ENCODE measurements at places on chromosomes 6 and 20.

DNA sequence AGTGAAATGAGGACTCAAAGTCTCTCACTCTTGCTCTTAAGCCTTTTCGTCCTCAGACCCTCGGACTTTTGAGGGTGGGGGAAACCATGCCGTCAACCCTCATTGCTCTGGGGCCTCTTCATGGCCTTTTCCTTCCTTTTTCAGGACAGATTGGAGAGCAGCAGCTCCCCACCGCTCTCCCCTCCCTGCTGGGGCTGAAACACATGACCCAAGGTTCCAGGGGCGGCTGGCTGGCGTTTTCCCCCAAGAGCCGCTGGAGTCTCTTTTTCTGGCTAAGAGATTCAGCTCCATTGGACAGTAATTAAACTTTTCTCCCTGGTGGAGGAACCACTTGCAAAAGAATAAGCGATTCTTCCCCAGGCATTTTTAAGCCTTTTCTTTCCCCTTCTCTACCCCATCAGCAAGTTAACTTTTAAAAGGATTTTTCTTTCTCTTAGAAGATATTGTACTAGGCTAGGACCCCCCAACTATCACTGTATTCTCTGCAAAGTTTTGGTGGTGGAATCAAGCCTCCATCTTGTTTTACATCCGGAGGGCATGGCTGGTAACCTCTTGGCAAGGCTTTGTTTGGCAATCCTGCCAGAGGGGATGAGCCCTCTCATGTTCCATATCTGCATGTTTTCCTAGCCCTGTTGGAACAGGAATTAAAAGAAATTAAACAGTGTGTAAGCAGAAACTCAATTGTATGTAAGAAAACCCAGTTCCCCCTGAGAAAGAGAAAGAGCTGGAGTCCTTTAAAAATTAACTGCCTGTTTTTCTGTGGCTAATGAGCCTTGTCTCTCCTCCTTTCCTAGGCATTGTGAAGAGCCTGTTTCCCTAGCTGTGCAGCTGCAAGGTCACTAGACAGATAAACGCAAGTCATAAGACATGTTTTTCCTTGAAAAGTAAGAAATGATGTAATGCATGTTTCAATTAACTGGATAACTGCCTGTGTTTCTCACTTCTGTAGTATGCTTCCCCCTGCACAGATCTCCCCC, 100.8 kb upstream of the GPR6 start:
- H3K27me3 ChIP-seq = peaks cover 7% of the 10 kb centered on the region
- DNase-seq = no peak
- H3K4me3 ChIP-seq = no peak overlapping the region
- no peaks in the 10 kb centered on the region for H3K36me3 ChIP-seq

- H3K27me3 ChIP-seq = no peaks in the 10 kb centered on the region
- no peaks in the 10 kb centered on the region for H3K4me1 ChIP-seq
- no peaks in the 10 kb centered on the region for H3K36me3 ChIP-seq
- no peak overlapping the region for H3K4me3 ChIP-seq
- H3K27ac ChIP-seq = no peak overlapping the region
Measured at GRCh38 chr6:22807261-22807660, 237.9 kb downstream of the HDGFL1 start.

DNA sequence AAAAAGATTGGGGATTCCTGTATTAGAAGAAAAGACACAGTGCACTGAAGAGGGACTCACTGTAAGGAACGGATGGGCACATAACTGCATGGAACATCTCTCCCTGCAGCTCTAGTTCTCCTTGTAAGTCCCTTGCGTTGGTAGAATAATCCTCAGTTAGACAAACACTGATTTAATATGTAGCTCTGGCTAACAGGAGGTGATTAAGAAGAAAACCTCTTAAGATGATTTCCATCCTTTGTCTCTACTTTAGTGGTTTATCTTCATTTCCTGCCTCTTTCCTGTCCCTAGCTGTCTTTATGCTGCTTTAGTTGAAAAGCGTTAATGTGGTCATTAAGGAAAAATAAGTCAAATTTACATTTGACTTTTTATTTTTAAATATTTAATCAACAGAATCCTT, 86.6 kb downstream of the SLC16A10 start:
- no peaks in the 10 kb centered on the region for H3K36me3 ChIP-seq
- H3K4me3 ChIP-seq = no peak overlapping the region
- peaks cover 17% of the 10 kb centered on the region for H3K27me3 ChIP-seq

DNA sequence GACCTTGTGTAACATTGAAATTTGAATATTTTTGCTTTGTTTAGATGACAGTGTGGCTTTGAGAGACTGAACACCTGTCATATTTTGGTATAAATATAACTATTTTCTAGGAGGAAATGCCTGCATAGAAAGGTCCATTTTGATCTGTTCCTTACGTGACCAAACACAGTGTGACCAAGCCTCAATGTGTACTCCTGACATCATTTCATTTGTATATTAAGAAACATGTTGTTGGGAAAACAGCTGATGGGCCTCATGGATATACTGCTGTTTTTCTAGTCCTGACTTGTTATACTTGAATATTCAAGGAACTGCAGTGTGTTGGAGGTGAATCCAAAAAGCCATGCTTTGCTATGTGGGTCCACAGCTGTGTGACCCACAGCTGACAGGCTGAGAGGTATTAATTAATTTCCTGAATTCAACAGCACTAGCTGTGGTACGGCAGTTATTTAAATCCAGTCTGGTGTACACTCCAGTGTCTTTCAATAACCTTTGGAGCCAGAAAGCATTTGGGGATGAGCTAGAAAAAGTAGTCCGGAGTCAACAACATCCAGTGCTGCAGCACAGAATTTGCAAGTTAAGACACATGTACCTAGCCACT, 18.9 kb downstream of the NCOA7 start:
- H3K4me1 ChIP-seq = peaks cover 19% of the 10 kb centered on the region
- H3K27me3 ChIP-seq = no peaks in the 10 kb centered on the region
- H3K27ac ChIP-seq = no peak overlapping the region
- no peak for DNase-seq

GRCh38 chr6:89270951-89271721, 44.0 kb downstream of the GABRR2 start:
- H3K27ac ChIP-seq = no peak overlapping the region
- H3K4me1 ChIP-seq = no peaks in the 10 kb centered on the region
- peaks cover 6% of the 10 kb centered on the region for H3K27me3 ChIP-seq
- no peak overlapping the region for H3K4me3 ChIP-seq
- no peak for DNase-seq

DNA sequence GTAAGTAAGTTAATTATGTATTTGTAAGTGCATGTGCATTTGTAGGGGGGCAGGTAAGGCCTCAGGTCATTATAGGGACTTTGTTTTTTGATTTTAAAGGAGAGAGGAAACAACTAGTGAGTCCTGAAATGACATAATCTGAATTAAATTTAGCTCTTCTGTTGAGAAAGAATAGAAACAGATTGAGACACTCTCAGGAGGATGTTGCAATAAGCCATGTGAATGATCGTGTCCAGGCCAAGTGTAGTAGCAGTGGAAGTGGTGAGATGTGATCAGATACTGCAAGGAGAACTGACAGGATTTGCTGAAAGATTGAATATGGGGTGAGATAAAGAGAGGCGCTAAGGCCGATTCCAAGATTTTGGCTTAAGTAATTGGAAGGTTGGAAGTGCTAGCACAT, 2.6 kb upstream of the CENPW start:
- no peaks in the 10 kb centered on the region for H3K27me3 ChIP-seq
- H3K27ac ChIP-seq = no peak overlapping the region
- no peaks in the 10 kb centered on the region for H3K36me3 ChIP-seq
- no peaks in the 10 kb centered on the region for H3K4me1 ChIP-seq
- no peak overlapping the region for H3K4me3 ChIP-seq

DNA sequence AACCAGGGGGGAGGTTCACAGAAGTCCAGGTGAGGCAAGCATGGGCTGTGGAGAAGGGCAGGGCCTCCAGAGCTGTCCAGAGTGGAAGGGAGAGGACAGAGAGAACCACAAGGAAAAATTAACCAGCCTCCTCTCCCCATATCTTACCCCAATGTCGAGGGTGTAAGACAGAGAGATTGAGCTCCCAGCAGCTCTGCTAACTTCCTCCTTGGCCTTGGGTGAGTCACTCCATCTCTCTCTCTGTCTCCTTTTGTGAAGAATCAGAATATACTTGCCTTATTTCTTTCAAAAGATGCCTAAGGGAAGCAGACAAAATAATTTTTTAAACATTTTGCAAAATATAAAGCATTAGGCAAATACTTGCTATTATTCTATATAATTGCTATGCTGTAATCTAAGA, 58.3 kb upstream of the IYD start:
- no peaks in the 10 kb centered on the region for H3K27me3 ChIP-seq
- H3K36me3 ChIP-seq = no peaks in the 10 kb centered on the region
- H3K4me1 ChIP-seq = no peaks in the 10 kb centered on the region

DNA sequence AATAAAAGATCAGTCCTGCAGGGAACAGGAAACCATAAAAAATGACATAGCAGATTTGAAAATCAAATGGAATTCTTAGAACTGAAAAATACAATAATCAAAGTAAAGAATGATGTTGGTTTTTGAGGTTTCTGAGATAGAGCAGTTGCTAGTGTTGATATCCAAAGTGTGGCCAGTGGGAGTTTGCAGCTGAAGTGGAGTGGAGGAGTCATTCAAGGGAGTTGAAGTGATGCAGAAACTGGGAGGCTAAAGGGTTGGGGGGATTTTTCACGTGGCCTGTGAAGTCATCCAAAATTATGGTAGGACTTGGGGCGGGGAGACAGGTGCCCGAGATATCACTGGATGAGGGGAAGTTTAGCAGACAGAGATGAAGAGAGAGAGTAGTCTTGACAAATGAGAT, 123.6 kb downstream of the CDC5L start:
- no peaks in the 10 kb centered on the region for H3K36me3 ChIP-seq
- DNase-seq = no peak
- peaks cover 54% of the 10 kb centered on the region for H3K27me3 ChIP-seq
- no peak overlapping the region for H3K4me3 ChIP-seq
- no peak overlapping the region for H3K27ac ChIP-seq

DNA sequence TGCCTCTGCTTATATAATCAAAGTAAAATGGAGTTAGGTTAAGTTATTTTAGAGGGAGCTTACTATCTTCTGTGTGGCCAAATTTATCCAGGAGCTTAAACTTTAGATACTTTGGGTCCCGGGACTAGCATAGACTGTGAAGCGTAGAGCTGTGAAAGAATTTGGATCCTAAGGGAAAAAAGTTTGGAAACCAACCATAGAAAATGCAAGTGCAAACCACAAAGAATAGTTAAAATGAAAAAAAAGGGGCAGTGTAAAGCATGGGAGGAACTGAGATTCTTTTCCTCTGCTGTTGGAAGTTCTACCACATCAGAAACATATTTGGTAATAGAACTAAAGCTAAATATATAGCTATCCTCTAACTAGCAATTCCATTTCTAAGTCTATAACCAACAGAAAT, 232.2 kb upstream of the FLRT3 start:
- H3K27me3 ChIP-seq = no peaks in the 10 kb centered on the region
- H3K4me1 ChIP-seq = no peaks in the 10 kb centered on the region
- H3K27ac ChIP-seq = no peak overlapping the region
- no peaks in the 10 kb centered on the region for H3K36me3 ChIP-seq
- no peak overlapping the region for H3K4me3 ChIP-seq

DNA sequence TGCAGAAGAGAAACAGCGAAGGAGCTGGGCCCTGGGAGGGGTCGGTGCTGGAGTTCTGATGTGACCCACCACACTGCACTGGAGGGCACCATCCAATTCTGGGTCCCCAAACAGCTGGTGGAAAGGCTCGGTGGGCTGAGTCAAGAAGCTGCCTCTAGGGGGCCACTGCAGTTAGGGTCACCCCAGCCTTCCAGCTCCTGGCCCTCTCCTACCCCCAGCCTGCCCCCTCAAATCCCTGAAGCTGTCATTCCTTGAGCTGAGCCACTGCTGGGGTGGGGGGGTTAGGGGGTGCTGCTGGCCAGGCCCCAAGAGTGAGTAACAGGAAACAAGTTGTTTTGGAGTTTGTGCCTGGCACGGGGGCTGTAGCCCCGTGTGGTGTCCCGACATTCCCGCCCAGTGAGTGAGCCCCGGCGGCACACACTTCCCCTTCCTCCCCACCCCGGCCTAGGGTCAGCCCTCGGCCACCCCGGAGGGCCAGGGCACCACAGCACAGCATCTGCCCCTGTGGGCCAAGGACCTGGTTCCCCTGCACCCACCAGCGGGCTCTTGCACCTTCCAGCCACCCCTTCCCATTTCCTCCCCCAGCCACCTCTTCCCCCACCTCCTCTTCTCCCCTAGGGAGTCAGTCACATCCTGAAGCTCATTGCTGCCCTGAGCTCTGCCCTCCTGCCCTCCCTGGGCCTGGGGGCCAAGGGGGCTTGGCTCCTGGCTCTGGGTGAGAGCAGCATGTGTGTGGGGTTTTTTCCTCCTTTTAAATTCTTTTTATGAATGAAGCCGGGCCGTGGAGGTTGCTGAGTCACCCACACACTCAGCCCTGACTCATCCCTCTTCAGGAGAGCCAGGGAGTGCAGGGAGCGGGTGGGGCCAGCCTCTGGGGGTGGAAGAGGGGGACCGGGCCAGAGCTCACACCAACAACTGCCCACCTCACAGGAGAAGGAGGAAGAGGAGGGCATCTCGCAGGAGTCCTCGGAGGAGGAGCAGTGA, 4.6 kb downstream of the SMIM29 start:
- H3K36me3 ChIP-seq = peaks cover 27% of the 10 kb centered on the region
- H3K27me3 ChIP-seq = no peaks in the 10 kb centered on the region
- peak; percentile 95 for DNase-seq
- peaks cover 29% of the 10 kb centered on the region for H3K4me1 ChIP-seq
- H3K4me3 ChIP-seq = no peak overlapping the region

GRCh38 chr6:49410564-49410963, 52.5 kb downstream of the MMUT start:
- no peak overlapping the region for H3K4me3 ChIP-seq
- no peak overlapping the region for H3K27ac ChIP-seq
- H3K36me3 ChIP-seq = no peaks in the 10 kb centered on the region
- H3K4me1 ChIP-seq = no peaks in the 10 kb centered on the region
- no peaks in the 10 kb centered on the region for H3K27me3 ChIP-seq

GRCh38 chr20:32463642-32464400, 105.7 kb downstream of the ASXL1 start:
- peaks cover 7% of the 10 kb centered on the region for H3K36me3 ChIP-seq
- H3K4me3 ChIP-seq = no peak overlapping the region
- no peaks in the 10 kb centered on the region for H3K27me3 ChIP-seq
- H3K27ac ChIP-seq = peak overlapping the region; percentile 29
- no peak for DNase-seq

GRCh38 chr6:42988486-42989020, 4.2 kb downstream of the PPP2R5D start:
- H3K27me3 ChIP-seq = no peaks in the 10 kb centered on the region
- peak; percentile 36 for DNase-seq
- H3K36me3 ChIP-seq = peaks cover 23% of the 10 kb centered on the region
- H3K4me1 ChIP-seq = peaks cover 3% of the 10 kb centered on the region

- H3K36me3 ChIP-seq = no peaks in the 10 kb centered on the region
- no peak for DNase-seq
- H3K27ac ChIP-seq = no peak overlapping the region
- H3K4me1 ChIP-seq = no peaks in the 10 kb centered on the region
Measured at GRCh38 chr6:125307964-125308615, 6.3 kb upstream of the HDDC2 start.

GRCh38 chr6:102075539-102075938, 682.0 kb downstream of the GRIK2 start:
- H3K4me1 ChIP-seq = no peaks in the 10 kb centered on the region
- no peaks in the 10 kb centered on the region for H3K27me3 ChIP-seq
- no peak overlapping the region for H3K4me3 ChIP-seq
- no peak overlapping the region for H3K27ac ChIP-seq
- H3K36me3 ChIP-seq = no peaks in the 10 kb centered on the region
- DNase-seq = peak; percentile 19
